ENCODE measurements at places on chromosomes 3 and 15.

DNA sequence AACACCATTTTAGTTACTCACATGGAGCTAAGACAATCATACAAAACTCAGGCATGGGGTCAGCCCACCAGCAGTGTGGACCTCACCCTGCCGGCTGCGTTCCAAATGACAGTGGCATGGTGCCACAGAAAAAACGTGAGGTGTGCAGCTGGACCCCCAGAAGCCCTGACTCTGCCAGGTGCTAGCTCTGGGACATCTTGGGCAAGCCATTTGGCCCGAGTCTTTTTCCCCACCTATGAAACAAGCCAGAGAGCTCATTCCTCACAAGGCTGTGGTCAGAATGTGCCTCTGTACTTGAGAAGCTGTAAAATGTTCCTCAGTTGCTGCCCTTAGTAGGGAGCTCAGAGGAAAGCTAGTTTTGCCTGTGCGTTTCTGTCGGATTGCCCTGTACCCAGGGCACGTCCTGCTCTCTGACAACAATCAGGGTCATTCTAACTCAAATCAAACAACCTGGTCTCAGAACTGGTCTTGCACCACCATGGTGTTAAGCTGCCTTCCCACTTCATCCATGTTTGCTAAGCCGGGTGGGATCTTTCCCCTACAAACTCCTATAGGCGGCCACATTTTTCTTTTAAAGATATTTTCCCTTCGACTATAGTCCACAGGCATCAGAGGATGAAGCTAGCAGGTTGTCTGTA lies 44.9 kb downstream of the LIPC start:
- DNase-seq = no peak

GRCh38 chr15:75051191-75051608 lies 27.8 kb downstream of the PPCDC start:
- no peak for DNase-seq

DNA sequence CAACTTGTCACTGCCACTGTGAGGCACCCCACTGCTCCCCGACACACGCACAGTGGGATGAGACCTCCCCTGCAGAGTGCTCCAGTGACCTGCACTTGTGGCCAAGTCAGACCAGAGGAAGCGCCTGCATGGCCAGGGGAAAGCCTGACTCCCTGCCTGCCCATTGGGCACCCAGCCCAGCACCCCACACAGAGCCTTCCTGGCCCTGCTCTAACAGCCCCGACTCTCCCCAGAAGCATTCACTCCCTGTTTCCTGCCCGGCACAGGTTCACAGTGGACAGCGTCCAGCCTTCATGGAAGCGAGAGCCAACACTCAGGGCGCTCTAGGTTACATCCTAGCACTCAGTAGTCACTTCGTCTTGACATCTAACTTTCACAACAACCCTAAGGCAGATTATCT lies 27.8 kb downstream of the RBPMS2 start:
- DNase-seq = no peak

- no peak for DNase-seq
Observed at GRCh38 chr3:74623261-74623836, 8.9 kb upstream of the CNTN3 start.

DNA sequence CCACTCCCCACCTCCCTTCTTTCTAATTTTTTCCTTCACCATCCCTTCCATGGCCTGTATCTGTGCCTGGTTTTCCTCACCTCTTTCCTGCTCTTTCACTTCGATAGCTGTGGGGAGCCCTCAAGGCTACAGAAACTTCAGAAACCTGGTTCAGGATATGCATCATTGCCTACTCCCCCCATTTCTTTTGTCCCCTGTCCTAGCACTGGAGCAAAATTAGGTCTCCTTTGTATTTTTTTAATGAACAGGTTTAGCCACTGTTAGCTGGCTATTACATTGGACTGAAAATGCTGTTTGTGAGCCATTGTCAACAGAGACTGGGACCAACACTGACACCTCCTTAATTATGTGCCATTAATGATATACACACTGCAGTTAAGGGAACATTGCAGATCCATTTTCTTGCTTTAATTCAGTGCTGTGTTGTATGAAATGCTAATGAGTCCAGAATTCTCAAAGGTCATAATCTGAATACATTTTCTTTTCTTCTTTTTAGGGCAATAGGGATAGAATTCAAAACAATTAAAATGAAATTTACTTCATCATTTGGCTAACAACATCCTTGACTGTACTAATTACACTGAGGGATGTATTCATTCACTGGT lies 138.6 kb downstream of the PDCD6IP start:
- no peak for DNase-seq

GRCh38 chr3:186237915-186238314 lies 124.1 kb downstream of the DGKG start:
- DNase-seq = no peak

DNA sequence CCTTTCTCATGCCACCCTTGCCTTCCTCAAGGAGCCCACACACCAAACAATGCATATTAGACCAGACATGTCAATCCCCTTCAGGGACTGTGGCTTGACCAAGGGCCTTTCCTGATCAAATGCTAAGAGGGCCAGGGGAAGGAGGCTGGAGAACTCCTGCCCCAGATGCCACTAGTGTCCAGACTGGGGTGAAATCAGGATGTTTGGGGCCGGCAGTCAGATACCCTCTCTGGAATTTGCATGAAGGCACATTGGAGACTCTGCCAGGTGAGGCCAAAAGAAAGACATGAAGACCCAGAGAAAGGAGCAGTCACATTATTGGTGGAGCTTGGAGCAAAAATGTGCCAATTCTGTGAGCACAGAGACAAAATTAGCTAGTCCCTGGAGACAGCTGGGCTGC lies 154.1 kb downstream of the TLE3 start:
- DNase-seq = no peak

DNA sequence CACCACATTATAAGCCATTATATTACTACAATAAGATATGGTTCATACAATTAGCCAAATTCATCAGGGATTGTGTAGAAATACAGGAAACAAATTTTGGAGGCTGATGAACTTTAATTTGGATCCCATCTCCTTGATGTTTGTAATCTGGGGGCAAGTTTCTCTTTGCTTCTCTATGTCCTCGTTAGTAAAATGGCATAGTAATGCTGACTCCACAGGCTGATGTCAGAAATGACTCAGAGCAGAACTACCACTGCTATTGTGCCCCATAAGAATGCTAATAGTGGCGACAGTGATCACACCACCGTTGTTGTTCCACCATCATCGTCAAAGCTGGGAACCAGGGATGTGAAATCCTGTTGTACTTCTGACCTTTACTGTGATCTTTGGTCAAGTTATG lies 722.3 kb upstream of the LMCD1 start:
- no peak for DNase-seq

Measured in stimulated activated CD4-positive, alpha-beta T cell treated with anti-CD3 and anti-CD28 coated beads, Interleukin-12 subunit alpha, Interleukin-12 subunit beta, amount 100 ng/mL, for 24 hours (primary cell).